ENCODE measurements at places on chromosomes 2 and 18. TPM values are rescaled to one million over a fixed set of nuclear protein-coding genes. Genes with fewer than 3 reads are reported as not detected.

The RUFY4 gene
- 0.39 TPM for total RNA-seq

The DDX18 gene
- total RNA-seq = 54.3 TPM

The RGPD4 gene
- total RNA-seq = 0.33 TPM

The SERPINB4 gene
- total RNA-seq = not detected

The SPATA3 gene
- total RNA-seq = not detected

The COPS8 gene
- total RNA-seq = 44.0 TPM

The TLX2 gene
- total RNA-seq = not detected

The NDUFV2 gene
- 112 TPM for total RNA-seq

The POTEI gene
- total RNA-seq = 0.06 TPM

The FASTKD2 gene
- 19.6 TPM for total RNA-seq

The ALPP gene
- total RNA-seq = not detected
